ENCODE measurements at places on chromosomes 3 and 15.

DNA sequence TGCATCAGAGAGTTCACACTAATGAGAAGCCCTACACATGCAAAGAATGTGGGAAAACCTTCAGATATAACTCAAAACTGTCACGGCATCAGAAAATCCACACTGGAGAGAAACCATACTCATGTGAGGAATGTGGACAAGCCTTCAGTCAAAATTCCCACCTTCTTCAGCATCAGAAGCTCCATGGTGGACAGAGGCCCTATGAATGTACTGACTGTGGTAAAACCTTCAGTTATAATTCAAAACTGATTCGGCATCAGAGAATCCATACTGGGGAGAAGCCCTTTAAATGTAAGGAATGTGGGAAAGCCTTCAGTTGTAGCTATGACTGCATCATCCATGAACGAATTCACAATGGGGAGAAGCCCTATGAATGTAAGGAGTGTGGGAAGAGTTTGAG is 10.2 kb downstream of the ZNF619 start:
- no peak for DNase-seq

- no peak for DNase-seq
Observed at GRCh38 chr3:3798631-3799113, 559 bp upstream of the LRRN1 start.

DNA sequence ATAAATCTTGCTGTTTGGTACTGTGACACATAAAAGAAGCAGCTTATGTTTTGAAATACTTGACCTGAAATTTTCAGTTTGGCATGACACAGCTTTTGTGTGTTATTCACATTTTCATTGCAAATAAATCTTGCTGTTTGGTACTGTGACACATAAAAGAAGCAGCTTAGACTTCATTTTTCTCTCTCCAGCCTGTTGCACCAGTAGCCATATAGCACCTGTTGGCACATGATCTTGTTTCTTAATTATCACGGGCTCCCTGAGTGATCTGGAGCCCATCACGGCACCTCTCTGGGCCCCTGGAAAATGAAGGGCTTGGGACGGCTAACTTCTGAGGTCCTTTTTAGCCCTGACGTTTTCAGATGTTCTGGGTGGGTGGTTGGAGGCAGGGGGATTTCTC is 77.4 kb upstream of the SLCO3A1 start:
- no peak for DNase-seq

DNA sequence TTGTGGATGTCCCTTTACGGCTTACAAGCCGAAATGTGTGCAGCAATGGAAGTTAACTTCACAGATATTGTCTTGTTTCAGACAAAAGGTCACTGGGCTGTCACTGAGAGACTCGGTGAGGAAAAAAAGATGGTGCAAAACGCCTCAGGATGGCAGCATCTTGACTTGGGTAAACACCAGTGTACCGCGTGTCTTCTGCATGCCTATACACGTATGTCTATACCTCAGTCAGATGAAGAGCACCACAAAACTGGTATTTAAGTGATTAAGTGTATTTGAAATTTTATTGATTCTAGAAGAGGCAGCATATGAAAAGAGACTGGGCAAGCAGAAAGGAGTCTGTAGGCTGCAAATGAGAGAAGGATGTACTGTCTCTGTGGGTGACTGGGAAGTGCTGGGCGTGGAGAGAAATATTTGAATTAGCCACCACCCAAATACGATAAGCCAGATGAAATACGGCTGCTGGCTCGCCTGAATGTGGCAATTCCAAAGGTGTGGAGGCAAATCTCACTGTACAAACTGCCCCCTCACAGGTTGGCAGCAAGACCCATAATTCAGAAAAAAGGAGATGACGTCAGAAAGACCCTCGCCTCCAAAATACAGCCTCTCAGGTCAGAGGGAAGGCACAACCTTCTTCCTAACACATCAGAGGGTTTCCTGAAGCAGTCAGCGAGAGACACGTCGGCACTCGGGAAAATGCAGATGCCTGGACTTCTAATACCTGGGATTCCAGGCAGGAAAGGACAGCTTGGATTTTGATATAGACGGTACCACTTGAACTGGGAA is 53.4 kb upstream of the NEO1 start:
- no peak for DNase-seq

DNA sequence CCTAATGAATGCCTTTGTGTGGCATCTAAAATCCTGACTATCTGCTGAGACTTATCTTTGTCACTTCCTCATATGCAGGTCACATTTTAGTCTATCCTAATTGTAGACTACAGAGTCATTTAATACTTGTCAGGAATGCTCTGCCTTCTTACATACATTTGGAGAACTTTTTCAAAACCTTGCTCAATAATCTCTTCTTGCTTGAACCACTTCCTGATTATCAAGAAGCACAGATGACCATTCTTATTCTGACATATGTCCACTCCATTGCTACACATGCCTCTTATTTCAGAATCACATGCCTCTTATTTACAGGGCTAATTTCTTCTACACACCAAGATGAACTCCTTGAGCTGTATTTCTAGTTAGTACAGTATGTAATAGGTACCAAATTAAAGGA is 400.3 kb downstream of the TBC1D5 start:
- DNase-seq: no peak

GRCh38 chr15:90650117-90650955 is 66.8 kb upstream of the BLM start:
- DNase-seq: no peak

- DNase-seq: no peak
Observed at GRCh38 chr3:141021261-141021660, 29.9 kb upstream of the SPSB4 start.

GRCh38 chr15:101396484-101397261 is 92.8 kb downstream of the PCSK6 start:
- DNase-seq: no peak

DNA sequence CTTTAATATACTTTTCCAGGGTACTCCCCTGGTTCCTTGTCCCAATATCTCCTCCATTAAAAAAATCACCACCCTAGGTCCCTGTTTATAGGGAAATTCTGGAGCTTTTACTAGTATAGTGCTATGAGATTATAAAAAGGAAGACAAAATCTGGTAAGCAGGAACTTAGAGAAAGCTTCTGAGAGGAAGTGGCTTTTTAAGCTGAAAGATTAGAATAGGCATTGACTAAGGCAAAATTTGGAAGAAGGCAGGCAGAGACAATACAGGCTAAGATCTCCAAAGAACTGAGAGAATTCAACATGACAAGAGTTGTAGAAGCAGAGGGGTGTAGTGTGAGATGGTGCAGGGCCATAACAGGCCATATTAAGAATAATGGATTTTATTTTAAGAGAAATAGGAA is 25.8 kb downstream of the SGO1 start:
- no peak for DNase-seq

- DNase-seq: no peak
Observed at GRCh38 chr3:95539950-95540483, 1274.4 kb upstream of the EPHA6 start.

DNA sequence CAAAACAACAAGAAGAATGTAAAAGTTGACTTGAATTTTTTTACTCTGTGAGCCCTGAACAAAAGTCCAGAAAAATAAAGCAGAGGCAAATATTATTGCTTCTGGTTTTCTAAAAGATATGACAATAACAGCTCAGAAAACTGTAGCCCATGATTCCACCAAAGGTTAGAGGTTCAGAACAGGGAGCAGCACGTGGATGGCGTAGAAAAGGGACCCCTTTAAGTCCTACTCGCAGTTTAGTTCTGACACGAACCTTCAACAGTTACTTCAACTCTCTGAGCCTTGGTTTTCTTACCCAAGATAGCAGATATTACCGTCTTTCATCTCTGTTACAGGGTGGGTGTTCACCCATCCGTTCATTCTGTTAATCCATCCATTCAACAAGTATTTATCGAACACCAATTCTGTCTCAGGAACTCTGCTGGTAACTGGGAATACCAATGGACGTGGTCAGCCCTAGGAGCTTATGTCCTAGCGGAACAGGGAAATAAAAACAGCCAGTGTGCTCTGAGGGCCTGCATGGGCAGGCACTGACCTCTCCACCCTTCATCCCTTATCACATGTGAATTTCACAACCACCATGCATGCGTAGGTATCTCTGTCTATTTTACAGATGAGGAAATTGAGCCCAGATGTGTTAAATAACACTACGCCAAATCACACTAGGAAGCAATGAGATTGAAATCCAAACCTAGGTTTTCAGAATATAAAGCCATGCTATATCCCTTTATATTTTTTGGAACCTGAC is 274.2 kb upstream of the ICE2 start:
- no peak for DNase-seq

DNA sequence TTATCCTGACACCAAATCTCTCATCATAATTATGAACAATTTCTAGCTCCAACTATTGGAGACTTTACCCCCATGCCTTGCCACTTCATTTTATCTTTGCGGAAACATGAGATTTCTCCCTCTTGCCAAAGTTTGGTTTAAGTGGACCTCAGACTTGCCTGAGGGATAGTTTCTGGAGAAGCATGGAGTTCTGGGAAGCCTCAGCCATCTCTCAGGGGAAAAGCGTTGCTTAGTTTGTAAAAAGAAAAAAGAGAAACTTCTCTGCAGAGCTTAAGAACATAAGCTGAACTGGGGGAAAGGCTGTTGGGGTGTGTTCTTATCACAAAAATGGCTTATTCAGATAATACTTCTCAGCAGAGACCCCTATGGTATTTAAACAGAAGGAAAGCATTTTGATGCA is 347.4 kb upstream of the ADAMTS9 start:
- DNase-seq: no peak

DNA sequence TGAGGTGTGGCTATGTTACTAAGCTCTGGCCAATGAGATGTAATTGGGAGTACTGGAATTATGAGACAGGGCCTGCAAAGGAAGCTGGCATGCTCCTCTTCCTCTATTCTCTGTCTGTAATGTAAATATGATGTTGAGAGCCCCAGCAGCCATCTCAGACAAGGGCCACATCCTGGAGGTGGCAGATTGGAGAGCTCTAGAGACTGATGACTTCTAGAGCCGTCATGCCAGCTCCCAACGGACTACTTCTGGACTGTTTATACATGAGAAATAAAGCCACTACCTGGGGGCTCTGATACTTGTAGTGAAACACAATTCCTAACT is 19.7 kb downstream of the PLD1 start:
- no peak for DNase-seq

- DNase-seq: peak; percentile 44
Observed at GRCh38 chr15:74955796-74956647, 550 bp downstream of the RPP25 start.

DNA sequence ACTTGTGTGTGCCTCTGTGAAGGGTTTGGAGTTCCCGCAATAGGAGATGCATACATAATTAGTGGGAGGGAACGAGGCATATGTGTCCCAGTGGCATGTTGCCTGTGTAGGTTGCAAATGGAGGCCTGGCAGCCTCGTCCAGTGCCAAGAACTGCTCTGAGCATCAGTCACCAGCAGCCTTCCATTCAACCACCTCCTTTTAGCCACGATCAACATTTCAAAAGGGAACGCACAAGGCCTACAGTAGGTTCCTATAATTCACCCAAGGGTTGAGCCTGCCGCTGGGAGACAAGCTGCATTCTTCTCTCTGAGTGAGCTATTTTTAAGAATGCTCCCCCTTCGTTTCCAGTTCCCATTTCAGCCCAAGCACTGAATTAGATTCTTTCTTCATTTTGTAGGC is 78.8 kb upstream of the CTNNB1 start:
- DNase-seq: no peak

DNA sequence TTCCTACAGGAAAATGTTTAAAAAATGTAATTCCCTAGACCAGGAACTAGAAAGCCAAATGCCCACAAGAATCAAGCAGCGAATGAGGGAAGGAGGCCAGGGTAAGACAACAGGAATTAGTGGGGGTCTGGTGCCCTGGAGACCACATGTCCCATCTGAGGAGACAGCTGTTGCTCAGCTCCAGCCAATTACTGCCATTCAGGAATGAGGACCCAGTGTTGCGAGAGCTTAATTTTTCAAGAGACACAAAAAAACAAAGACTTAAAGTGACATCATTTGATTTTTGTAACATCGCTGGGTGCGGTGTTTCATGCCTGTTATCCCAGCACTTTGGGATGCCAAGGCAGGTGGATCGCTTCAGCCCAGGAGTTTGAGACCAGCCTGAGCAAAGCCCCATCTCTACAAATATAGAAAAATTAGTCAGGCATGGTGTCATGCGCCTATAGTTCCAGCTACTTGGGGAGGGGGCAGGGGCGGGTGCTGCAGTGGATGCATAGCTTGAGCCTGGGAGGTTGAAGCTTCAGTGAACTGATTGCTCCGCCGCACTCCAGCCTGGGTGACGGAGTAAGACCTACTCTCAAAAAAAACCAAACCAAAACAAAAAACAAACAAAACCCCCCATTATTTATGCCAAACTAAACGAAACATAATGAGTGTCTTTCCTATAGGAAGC is 52.8 kb upstream of the LRIG1 start:
- no peak for DNase-seq

- no peak for DNase-seq
Observed at GRCh38 chr3:27428446-27428845, 55.7 kb downstream of the SLC4A7 start.

DNA sequence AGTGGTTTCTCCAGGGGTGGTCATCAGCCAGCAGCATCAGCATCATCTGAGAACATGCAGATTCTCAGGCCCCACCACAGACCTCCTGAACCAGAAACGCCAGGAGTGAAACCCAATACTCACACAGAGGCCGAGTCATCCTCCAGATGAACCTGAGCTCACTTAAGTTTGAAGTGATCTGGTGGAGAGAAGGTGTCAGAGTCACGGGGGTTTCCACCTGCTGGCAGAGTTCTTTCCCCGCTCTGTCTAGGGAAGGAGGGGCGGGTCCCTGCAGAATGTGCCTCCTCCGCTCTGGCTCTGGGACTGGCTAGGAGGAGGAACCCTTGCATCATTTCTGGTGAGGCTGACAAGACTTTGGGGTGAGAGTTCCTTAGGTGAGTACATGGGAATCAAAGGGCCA is 13.3 kb upstream of the KIF23 start:
- DNase-seq: no peak

DNA sequence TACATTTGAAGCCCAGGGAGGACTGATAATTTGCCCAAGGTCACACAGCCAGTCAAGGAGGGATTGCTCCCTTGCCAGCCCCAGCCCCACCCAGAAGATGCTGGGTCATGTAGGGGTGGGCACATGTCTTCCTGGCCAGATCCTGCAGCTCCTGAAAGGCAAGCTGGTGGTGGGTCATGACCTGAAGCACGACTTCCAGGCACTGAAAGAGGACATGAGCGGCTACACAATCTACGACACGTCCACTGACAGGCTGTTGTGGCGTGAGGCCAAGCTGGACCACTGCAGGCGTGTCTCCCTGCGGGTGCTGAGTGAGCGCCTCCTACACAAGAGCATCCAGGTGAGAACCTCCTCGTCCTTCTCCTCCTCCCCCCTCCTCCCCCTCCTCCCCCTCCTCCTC is 13.2 kb downstream of the ISG20 start:
- DNase-seq: no peak

DNA sequence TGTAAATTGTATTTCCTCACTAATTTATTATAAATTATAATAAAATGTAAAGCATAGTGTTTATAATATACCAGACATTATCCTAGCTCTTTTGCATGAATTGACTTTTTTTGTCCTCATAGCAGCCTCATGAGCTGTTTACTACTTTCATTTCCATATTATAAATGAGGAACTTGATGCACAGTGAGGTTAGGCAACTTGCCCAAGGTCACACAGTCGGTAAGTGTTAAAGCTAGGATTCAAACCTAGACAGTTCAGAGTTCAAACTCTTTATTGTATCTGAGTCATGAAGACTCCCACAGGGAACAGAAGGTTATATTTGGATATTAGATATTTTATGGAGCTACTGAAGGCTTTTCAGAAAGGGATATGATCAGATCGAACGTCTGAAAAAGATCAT is 322.2 kb upstream of the SATB1 start:
- DNase-seq: no peak

Data from activated T-helper 1 cell treated with anti-CD3 and anti-CD28 coated beads, Interleukin-2, amount 50 U/mL, for 16 hours (primary cell).